Trophoblast cell (in vitro differentiated cells and primary cell): ENCODE measurements at places on chromosomes 2 and 18.

GRCh38 chr2:167750675-167751074 lies 496.7 kb downstream of the STK39 start:
- no peak for DNase-seq

DNA sequence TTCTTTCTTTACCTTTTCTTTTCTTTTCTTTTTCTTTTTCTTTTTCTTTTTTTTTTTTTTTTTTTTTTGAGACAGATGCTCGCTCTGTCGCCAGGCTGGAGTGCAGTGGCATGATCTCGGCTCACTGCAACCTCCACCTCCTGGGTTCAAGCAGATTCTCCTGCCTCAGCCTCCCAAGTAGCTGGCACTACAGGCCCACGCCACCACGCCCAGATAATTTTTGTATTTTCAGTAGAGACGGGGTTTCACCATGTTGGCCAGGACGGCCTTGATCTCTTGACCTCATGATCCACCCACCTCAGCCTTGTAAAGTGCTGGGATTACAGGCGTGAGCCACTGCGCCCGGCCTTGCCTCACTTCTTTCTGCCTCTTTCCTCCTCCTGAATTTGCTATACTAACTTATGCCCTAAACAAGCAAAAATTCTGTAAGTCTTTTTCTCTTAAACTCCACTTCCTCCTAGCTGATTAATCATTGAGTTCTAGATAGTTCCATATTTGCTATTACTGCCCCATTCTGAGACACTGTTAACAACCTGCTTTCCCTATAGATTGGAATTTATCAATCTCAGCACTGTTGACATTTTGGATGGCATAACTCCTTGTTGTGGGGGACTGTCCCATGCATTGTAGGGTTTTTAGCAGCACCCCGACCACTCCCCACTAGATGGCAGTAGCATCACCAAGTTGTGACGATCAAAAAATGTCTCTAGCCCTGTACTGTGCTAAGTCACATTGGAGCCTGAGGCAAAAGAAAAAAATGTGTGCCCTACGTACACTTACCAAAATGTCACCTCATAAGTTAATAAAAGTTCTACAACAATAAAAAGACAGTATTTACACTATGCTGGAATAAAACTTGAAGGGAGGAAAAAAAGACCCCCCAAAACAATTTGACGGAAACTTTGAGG lies 16.4 kb upstream of the THADA start:
- DNase-seq, result peak; percentile 89

GRCh38 chr2:119488245-119489214 lies 35.8 kb downstream of the SCTR start:
- DNase-seq, result no peak

GRCh38 chr18:35029770-35030169 lies 11.4 kb upstream of the MAPRE2 start:
- no peak for DNase-seq

GRCh38 chr2:118954297-118955060 lies 12.5 kb downstream of the MARCO start:
- no peak for DNase-seq

- DNase-seq, result no peak
Measured at GRCh38 chr2:211674715-211675114, 863.9 kb downstream of the ERBB4 start.

- no peak for DNase-seq
Measured at GRCh38 chr2:145399131-145399530, 879.2 kb upstream of the ZEB2 start.

DNA sequence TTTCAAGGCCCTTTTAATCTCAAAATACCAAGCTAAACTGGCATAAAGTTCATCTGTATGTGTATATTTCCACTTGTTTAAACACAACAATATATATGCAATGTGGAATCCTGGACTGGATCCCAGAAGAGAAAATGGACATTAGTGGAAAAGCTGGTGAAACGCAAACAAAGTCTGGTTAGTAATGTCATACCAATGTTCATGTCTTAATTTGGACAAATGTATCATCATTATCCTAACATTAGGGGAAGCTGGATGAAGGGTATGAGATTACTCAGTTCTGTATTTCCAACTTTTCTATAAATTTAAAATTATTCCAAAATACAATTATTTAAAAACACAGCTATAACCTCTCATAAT lies 3.8 kb downstream of the SP3 start:
- DNase-seq, result no peak

DNA sequence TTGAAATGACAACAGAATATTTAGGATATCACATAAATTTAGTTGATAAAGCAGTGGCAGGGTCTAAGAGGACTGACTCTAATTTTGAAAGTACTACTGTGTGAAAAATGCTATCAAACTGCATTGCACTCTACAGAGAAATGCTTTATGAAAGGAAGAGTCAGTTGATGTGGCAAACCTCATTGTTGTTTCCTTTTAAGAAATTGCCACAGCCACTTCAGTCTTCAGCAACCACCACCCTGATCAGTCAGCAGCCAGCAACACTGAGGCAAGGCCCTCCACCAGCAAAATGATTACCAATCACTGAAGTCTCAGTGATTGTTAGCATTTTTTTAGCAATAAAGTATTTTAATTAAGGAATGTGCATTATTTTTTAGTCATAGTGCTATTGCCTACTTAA lies 488.7 kb upstream of the SLC39A10 start:
- no peak for DNase-seq

GRCh38 chr2:240246173-240246820 lies 105.8 kb upstream of the OTOS start:
- no peak for DNase-seq

GRCh38 chr2:239249776-239250175 lies 151.0 kb downstream of the HDAC4 start:
- DNase-seq, result no peak

GRCh38 chr2:69231612-69232277 lies 155.3 kb downstream of the GFPT1 start:
- DNase-seq, result no peak

GRCh38 chr2:239236043-239236807 lies 164.6 kb downstream of the HDAC4 start:
- no peak for DNase-seq

- no peak for DNase-seq
Measured at GRCh38 chr2:10915236-10915635, 3.5 kb downstream of the KCNF1 start.

DNA sequence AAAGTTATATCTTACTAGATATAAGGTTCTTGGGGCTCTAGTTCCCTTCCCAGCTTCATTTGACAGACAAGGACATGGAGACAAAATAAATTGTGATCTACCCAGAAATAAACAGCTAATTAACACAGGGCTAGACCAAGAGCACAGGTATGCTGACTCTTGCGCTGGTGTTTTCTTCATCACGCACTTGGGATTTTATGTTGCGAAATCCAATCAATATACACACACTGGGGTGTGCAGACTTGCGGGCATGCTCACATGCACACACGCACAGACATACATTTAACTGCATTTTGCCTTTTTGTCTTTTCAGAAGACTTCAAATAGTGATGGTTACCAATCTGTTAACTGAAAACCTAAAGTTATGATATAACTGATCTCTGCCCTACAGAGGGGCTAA lies 91.2 kb downstream of the LRATD1 start:
- DNase-seq, result no peak

DNA sequence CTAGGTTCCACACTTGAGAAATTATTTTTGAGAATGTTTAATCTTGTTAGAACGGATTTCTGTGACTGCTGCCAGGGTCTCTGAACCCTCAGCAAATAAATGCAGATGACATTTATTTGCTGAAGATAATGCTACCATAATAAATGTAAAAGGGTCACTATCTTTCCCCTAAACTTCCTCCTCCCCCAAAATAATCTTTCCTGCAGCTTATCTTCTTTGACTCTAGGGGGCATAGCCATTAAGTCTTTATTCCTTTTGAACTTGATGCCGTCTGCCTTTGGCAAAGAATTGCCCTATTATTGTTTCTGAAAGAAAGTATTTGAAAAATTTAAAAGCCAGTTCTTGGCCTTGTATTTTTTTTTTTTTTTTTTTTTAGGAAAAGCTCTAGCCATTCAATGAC lies 63.6 kb upstream of the ACSL3 start:
- no peak for DNase-seq

DNA sequence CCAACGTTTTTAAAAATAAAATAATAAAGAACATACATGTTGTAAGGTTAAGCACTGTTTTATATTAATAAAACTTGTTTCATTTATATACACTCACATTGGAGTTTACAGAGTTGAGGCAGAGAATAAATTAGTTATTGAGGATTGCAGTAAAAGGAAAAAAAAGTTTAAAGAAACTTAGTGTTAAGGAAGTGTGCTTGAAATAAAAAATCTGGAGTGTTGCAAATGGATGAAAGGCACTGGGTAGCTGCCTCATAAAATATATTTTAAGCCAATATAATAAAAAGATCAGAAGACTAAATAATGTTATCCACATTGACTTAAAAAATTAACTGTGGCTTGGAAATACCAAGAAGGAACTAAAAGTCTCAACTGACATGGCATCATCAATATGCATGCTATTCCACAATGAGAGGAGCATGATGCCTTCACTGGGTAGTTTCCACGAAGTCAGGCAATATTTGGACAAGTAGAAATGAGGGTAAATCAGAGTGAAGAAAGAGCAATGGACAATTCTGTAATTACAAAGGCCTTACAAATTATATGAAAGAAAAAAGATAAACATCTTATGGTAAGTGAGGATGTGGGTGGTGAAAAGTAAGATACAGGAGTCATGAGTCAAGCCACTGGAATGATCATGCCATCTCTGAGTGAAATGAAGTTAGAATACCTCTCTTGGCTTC lies 2.5 kb downstream of the GALNT3 start:
- DNase-seq, result peak; percentile 22

- no peak for DNase-seq
Measured at GRCh38 chr2:165871025-165871424, 77.0 kb upstream of the GALNT3 start.

DNA sequence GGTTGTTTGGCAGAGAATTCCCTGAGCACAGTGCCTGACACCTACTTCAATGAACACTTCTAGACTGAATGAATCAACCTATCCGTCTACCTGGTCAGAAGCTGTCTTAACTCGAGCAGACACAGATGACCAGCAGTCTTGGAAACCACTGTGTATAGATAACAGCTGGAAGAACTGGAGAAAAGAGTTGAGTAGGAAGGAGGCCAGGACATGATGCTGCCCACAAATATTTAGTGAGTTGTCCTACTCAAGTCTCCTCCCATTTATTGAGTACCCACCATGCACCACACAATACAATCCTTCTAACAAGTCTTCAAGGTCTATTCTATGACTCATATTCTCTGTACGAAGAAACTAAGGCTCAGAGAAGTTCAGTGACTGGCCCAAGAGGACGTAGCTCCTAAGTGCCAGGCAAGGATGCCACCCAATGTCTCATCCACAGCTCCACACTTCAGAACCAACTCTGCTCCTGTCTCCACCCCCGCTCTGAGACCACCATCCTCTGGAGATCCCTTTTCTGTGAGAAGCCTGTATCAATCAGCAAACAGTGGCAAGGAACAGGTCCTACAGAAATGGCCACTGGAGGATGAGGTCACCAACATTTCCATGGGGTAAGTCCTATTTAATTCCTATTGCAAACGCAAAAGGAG lies 62.2 kb downstream of the GALNT14 start:
- no peak for DNase-seq

GRCh38 chr2:18483896-18484295 lies 76.6 kb downstream of the RDH14 start:
- DNase-seq, result no peak

GRCh38 chr2:156511122-156511521 lies 74.9 kb downstream of the GPD2 start:
- DNase-seq, result no peak

GRCh38 chr2:219399716-219400478 lies 12.2 kb upstream of the DNPEP start:
- no peak for DNase-seq

DNA sequence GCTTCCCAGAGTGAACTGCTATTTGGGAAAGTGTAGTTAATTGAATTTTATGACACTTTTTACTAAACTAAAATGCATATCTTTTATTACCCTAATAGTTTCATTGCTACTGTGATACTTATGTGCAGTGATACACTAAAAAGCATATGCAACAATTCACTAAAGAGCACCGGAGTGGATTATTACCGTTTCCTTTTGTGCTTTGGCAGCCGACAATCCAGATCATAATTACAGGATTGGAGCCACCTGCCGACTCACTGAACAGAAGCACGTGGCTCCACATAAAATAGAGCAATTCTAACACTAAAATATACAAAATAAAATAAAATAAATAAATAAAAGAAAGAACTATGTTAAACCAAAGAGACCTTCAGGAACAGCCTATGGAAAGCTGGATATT lies 583.4 kb downstream of the NRXN1 start:
- no peak for DNase-seq

DNA sequence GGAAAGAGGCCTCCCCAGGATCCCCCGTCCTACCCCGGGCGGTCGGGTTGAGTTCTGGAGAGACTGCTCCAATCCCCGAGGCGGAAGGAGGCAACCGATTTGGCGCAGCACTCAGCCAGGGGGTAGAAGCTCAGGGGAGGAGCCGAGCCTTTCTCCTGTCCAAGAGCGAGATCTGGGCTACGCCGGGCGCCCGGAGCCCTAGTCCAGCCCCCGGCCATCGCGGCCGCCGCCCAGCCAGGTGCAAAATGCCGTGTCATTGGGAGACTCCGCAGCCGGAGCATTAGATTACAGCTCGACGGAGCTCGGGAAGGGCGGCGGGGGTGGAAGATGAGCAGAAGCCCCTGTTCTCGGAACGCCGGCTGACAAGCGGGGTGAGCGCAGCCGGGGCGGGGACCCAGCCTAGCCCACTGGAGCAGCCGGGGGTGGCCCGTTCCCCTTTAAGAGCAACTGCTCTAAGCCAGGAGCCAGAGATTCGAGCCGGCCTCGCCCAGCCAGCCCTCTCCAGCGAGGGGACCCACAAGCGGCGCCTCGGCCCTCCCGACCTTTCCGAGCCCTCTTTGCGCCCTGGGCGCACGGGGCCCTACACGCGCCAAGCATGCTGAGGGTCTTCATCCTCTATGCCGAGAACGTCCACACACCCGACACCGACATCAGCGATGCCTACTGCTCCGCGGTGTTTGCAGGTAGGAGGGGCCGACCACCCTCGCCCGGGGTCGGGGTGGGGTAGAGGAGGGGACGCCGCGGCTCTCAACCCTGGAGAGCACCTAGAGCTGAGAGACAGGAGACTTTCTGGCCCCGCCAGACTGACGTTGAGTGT lies at the start of gene DYSF:
DYSF (plus strand) TSS at position 158 of the 817 bp plus-strand sequence.
- peak; percentile 88 for DNase-seq

DNA sequence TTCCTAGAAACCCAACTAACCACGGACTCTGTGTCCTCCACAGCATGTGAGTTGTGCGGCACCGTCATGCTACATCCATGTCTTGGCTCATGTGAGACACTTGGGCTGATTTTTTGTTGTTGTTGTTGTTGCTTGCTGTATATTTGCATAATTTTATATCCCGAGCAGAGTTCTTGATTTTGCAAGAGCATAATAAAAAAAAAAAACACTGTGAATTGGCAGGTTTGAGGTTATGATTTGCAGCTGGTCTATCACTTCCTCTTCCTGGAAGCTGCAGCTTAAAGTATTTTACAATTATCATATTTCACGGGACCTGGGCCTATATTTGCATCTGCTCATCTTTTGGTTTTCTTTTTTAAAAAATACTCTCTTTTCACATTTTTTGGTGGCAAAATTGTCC lies 142.3 kb upstream of the NRP2 start:
- no peak for DNase-seq
